Purkinje cell (primary cell): ENCODE measurements at places on chromosomes 4 and X. TPM values are rescaled to one million over a fixed set of nuclear protein-coding genes. Genes with fewer than 3 reads are reported as not detected.

The GYG2 gene
- polyA plus RNA-seq: 0.52 and 1.8 TPM in 2 replicates

The ANK2 gene
- polyA plus RNA-seq: 541 and 627 TPM in 2 replicates

The TECRL gene
- not detected in 2 replicates for polyA plus RNA-seq

The WAS gene
- polyA plus RNA-seq: not detected in 2 replicates
